Type B pancreatic cell (in vitro differentiated cells): ENCODE measurements at places on chromosomes 7 and 10.
A peak's percentile ranks its signal among the peaks of the same experiment; 100 is the strongest.

DNA sequence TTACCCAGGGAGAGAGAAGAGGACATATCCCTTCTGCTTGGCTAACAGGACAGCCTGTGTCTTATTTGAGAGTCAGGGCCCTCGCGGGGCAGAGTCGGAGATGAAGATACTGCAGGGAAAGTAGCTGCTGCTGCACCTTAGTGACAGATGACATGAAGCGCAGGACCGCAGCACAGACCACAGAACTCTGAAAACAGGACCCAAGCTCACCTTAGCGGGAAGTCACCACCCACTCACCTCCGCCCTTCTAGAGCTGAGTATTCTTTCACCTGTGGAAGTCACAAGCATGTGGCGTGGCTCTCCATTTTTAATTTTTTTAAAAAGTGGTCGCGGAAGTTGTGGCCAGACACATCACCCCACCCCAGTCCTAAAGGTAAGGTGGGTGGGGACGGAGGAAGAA, 191.4 kb downstream of the FAM107B start:
- H3K36me3 ChIP-seq = peaks cover 28% of the 10 kb centered on the region
- H3K4me1 ChIP-seq = peaks cover 35% of the 10 kb centered on the region
- H3K27me3 ChIP-seq = no peaks in the 10 kb centered on the region
- peak overlapping the region; percentile 24 for H3K27ac ChIP-seq
- H3K4me3 ChIP-seq = peak overlapping the region; percentile 35

DNA sequence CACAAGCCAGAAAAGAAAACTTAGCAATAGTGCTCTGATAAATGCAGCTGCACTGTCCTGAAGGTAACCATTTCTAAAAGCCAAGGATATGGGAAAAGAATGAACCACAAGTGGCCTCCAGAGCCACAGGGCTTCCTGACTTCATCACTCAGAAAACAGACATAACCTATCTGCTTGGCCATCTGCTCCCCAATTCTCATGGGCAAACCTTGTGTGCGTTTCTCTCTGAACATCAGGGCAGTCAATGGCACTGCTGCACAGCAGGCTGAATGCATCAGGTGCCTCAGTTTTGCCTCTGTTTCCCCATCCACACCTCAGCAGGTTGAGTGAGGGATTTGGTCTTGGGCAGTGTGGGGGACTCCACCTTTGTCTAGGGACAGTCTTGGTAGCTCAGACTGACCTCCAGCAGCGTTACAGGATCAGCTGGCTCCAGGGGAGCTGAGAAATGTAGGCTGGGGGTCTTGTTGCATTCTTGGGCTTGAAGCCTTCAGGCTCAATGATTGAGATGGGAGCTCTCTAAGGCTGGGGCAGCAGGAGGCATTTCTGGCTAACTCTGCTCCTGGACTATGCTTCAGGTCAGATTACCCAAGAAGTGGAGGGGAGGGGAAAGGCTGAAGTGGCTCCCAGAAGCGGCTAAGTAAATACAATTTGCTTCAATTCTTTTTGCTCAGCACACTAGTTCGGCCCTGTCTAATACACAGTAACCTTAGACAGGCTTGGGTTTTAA, 23.6 kb upstream of the PDLIM1 start:
- peaks cover 7% of the 10 kb centered on the region for H3K36me3 ChIP-seq
- H3K27me3 ChIP-seq = no peaks in the 10 kb centered on the region
- H3K27ac ChIP-seq = no peak overlapping the region
- no peaks in the 10 kb centered on the region for H3K4me1 ChIP-seq
- no peak for DNase-seq

- peaks cover 5% of the 10 kb centered on the region for H3K4me1 ChIP-seq
- H3K4me3 ChIP-seq = peak overlapping the region; percentile 86
- H3K36me3 ChIP-seq = no peaks in the 10 kb centered on the region
- DNase-seq = no peak
- H3K27ac ChIP-seq = peak overlapping the region; percentile 58
These were observed 283.7 kb downstream of the ZEB1 start for GRCh38 chr10:31602541-31603234.

GRCh38 chr7:116395141-116395791, 104.3 kb upstream of the CAV2 start:
- no peak for DNase-seq
- H3K36me3 ChIP-seq = no peaks in the 10 kb centered on the region
- H3K4me3 ChIP-seq = no peak overlapping the region
- H3K4me1 ChIP-seq = peaks cover 9% of the 10 kb centered on the region

DNA sequence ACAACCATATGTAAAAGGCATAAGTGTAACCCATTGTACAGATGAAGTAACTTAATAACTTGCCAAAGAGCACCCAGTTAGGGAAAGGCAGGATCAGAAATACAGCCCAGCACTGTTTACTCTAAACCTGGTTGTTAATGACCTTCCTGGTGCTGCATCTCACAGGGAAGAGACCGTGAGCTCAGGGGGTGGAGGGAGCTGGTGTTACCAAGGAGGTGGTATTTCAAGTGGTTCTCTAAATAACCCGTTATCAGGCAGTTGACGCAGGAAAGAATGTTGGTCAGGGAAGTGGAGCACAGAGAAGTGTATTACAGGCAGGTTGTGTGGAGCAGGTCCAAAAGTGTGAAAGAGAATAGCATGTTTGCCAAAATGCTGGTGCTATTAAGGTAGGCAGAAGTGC, 4.4 kb upstream of the ST7 start:
- peak overlapping the region; percentile 5 for H3K4me3 ChIP-seq
- H3K36me3 ChIP-seq = no peaks in the 10 kb centered on the region
- no peak for DNase-seq
- peaks cover 14% of the 10 kb centered on the region for H3K4me1 ChIP-seq
- H3K27me3 ChIP-seq = no peaks in the 10 kb centered on the region
- H3K27ac ChIP-seq = peak overlapping the region; percentile 20

GRCh38 chr10:61337741-61338140, 115.4 kb downstream of the TMEM26 start:
- no peak overlapping the region for H3K27ac ChIP-seq
- H3K4me1 ChIP-seq = peaks cover 8% of the 10 kb centered on the region
- DNase-seq = no peak
- H3K27me3 ChIP-seq = peaks cover 2% of the 10 kb centered on the region
- no peaks in the 10 kb centered on the region for H3K36me3 ChIP-seq
